ENCODE measurements at places on chromosomes 4 and X.
A peak's percentile ranks its signal among the peaks of the same experiment; 100 is the strongest.

DNA sequence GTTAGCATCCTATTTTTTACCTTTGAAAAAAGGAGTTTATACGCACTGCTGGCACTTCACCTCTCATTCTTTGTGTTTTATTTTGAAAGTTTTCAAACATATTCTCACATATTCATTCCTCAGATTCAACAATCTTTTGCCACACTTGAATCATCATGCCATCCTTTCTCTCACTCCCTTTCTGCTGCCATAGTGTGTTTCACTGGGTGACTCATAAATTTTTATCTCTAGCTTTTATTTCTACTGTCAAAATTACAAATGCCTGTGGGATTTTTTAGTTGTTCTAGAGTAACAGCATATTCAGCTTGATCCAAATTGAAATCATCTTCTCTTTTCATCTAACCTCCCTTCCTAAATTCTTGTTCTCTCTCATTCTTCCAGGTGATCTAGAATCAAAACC lies 28.0 kb downstream of the MFSD8 start:
- no peaks in the 10 kb centered on the region for H3K36me3 ChIP-seq
- H3K27me3 ChIP-seq, result no peaks in the 10 kb centered on the region
- H3K4me3 ChIP-seq, result no peak overlapping the region
- DNase-seq, result no peak
- H3K4me1 ChIP-seq, result no peaks in the 10 kb centered on the region
- no peak overlapping the region for H3K27ac ChIP-seq

- H3K4me1 ChIP-seq, result no peaks in the 10 kb centered on the region
- H3K27me3 ChIP-seq, result no peaks in the 10 kb centered on the region
- no peak for DNase-seq
Observed at GRCh38 chrX:15829217-15829616, 25.4 kb downstream of the AP1S2 start.

GRCh38 chr4:177401658-177402273 lies 40.5 kb downstream of the AGA start:
- no peaks in the 10 kb centered on the region for H3K36me3 ChIP-seq
- H3K4me3 ChIP-seq, result no peak overlapping the region
- no peaks in the 10 kb centered on the region for H3K27me3 ChIP-seq
- no peak overlapping the region for H3K27ac ChIP-seq

DNA sequence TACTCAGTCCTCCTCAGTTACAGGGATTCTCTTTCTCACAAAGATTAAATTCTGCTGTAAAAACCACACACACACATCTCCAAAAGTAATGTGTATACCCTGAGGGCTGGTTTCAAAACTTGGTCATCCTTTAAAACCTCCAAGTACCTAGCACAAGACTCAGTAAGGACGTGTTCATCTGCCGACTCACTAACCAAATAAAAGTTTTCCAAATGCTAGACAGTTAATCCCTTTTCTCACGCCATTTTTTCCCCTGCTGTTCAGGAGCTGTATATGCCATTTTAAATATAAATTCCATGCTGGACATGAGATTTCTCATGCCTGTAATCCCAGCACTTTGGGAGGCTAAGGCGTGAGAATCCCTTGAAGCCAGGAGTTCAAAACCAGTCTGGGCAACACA lies 3.9 kb upstream of the SAT1 start:
- H3K27me3 ChIP-seq, result no peaks in the 10 kb centered on the region
- no peaks in the 10 kb centered on the region for H3K4me1 ChIP-seq
- no peaks in the 10 kb centered on the region for H3K36me3 ChIP-seq
- H3K27ac ChIP-seq, result no peak overlapping the region
- no peak for DNase-seq
- no peak overlapping the region for H3K4me3 ChIP-seq

DNA sequence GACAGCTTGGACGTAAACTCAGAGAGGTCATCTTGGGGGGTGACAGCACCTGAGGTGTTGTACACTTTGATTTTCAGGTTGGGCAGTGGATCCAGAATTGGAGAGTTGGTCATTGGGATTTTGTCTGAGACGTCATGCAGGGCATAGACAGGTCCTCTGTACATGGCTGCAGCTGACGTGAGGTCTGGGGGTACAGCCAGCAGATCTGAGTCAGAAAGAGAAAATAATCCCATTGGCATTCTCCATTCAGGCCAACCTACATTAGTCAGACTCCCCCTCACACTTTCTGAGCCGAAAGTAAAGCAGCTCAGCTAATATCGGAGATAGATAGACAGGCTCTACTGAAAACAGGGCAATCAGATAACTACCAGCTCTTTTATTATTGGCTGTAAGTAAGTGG lies 329.7 kb downstream of the UNC5C start:
- no peaks in the 10 kb centered on the region for H3K36me3 ChIP-seq
- no peak overlapping the region for H3K27ac ChIP-seq
- H3K27me3 ChIP-seq, result no peaks in the 10 kb centered on the region
- H3K4me3 ChIP-seq, result no peak overlapping the region
- H3K4me1 ChIP-seq, result no peaks in the 10 kb centered on the region

DNA sequence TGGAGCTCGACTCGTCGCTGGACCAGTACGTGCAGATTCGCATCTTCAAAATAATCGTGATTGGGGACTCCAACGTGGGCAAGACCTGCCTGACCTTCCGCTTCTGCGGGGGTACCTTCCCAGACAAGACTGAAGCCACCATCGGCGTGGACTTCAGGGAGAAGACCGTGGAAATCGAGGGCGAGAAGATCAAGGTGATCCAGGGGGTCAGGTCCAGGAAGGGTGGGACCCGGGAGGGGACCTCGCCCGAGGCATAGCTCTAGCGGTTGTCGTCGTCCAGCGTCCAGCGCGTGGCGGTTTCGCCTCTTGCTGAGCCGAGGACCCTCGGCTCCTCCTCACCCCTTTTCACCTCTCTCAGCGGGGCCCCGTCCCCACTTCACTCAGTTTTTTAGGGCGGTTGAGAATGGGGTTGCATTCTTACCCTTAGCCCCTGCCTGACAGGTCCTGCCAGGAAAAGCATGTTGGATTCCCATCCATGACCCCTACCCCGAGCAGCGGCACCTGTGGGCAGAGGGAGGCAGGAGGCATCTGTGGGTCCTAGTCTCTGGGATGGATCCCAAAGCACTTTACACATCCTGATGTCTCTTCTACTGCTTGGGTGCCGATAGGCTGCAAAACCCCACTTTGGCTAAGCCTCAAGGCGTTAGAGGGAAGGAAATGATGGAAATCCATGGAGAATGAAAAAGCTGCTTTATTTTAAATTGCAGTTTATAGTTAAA lies 524 bp downstream of the RAB33A start:
- no peaks in the 10 kb centered on the region for H3K4me1 ChIP-seq
- peak overlapping the region; percentile 71 for H3K27ac ChIP-seq
- H3K4me3 ChIP-seq, result peak overlapping the region; percentile 46
- no peaks in the 10 kb centered on the region for H3K36me3 ChIP-seq
- no peak for DNase-seq

- H3K4me1 ChIP-seq, result no peaks in the 10 kb centered on the region
- no peaks in the 10 kb centered on the region for H3K27me3 ChIP-seq
- peak overlapping the region; percentile 93 for H3K27ac ChIP-seq
- peak overlapping the region; percentile 55 for H3K4me3 ChIP-seq
- DNase-seq, result peak; percentile 30
Observed at GRCh38 chrX:71533851-71534561, 1.1 kb downstream of the OGT start.

DNA sequence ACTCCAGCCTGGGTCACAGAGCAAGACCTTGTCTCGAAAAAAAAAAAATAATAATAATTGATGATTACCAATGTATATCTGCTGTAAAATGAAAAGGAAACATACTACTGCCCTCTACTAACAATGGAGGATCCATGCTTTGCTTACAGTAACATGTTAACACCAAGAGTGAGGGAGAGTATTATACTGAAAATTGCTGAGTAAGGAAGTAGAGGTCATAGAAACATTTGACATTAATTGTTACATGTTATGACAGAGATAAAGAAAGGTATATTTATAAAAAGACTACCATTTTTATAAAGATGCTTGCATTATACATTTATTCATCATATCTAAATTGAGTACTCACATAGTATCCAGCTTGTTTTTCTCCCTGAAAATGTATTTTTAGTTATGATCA lies 1989.8 kb upstream of the TENM3 start:
- no peak overlapping the region for H3K4me3 ChIP-seq
- H3K36me3 ChIP-seq, result no peaks in the 10 kb centered on the region
- no peak for DNase-seq
- H3K27ac ChIP-seq, result no peak overlapping the region
- H3K27me3 ChIP-seq, result no peaks in the 10 kb centered on the region

DNA sequence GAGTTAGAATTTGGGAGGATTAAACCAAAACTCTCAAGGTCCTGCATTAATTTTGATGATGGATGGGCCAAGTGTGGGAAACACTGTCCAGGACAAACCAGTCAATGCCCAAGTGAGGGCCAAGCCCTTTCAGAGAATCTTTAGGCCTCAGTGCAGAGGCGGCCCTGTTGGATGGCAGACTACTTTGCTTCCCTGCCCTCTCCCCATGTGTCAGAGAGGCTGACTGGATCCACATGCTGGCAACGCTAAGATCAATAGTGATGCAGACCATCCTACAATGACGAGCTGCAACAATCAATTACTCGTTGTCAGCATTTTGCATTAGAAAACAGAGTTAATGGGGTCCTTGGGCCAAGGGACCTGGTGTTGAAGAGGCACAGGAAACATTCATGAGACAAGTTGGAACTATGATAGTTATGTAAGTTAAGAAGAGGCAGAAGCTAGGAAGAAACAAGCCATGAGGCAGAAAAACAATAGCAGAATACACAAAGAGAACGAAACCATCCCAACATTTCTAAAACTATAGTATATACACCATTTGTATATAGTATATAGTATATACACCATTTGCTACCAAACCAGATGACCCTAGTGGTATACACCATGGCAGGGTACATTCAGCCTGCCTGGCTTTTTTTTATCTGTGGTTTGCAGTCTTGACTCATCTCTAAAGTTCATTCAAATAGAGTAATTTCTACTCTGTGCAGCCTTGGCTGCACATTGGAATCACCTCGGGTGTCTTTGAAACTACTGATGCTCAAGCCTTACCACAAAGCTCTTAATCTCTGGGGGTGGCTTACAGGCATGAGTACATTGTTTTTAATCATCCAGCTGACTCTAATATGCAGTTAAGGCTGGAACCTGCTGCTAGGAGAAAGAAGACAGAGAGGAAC lies 147.7 kb upstream of the GYPA start:
- DNase-seq, result no peak
- H3K27ac ChIP-seq, result no peak overlapping the region
- no peaks in the 10 kb centered on the region for H3K4me1 ChIP-seq
- no peaks in the 10 kb centered on the region for H3K27me3 ChIP-seq

DNA sequence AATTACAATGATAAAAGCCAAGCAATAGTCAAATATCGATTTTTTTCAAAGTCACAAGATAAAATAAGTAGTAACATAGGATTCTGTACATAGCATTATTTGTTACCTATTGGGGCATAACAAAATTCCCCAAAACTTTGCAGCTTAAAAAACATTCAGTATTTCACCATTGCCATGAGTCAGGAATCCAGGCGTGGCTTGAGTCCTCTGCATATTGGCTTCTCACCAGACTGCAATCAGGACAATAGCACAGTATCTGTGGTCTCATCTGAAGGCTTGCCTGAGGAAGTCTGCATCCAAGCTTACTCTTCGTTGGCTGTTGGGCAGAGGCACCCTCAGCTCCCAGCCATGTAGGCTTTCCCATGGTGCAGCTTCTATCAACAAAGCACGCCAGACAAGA lies 6.2 kb upstream of the CTBP1 start:
- peaks cover 7% of the 10 kb centered on the region for H3K4me1 ChIP-seq
- no peak for DNase-seq
- no peaks in the 10 kb centered on the region for H3K27me3 ChIP-seq
- no peaks in the 10 kb centered on the region for H3K36me3 ChIP-seq
- H3K27ac ChIP-seq, result no peak overlapping the region

GRCh38 chrX:19829814-19830213 lies 57.6 kb downstream of the SH3KBP1 start:
- H3K4me1 ChIP-seq, result no peaks in the 10 kb centered on the region
- H3K4me3 ChIP-seq, result no peak overlapping the region
- H3K36me3 ChIP-seq, result no peaks in the 10 kb centered on the region
- DNase-seq, result no peak
- no peaks in the 10 kb centered on the region for H3K27me3 ChIP-seq

DNA sequence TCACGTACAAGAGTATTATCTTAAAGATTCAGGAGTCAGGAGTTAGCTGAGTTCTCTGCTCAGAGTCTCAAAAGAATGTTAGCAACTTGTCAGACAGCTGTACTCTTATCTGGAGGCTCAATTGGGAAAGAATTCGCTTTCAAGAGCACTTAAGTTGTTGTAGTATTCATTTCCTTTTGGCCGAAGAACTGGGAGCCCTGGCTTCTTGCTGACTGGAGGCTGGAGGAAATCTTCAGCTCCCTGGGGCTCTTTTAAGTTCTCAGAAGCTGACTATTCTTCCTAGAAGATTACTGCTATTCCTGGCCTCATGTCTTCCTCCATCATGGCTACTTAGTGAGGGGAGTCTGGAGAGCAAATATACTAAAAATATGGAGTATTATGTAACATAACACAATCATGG lies 587.2 kb downstream of the EPHA5 start:
- H3K27me3 ChIP-seq, result no peaks in the 10 kb centered on the region
- no peaks in the 10 kb centered on the region for H3K4me1 ChIP-seq

DNA sequence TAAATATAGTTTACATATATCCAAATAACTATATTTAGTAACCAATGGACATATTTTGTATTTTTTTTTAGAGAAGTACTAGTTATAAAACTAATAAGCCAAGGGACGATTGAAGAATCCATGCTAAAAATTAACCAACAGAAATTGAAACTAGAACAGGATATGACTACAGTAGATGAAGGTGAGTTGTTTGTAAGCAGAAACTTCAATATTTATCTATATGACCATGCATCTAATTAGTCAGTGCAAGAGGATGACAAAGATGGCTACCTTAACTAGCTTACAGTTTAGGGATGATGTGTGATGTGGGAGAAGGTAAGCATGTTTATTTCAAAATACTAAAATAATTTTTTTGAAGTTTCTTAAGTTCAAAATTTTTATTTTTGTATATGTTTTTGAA lies 57.7 kb downstream of the HPGDS start:
- H3K36me3 ChIP-seq, result no peaks in the 10 kb centered on the region
- H3K27me3 ChIP-seq, result no peaks in the 10 kb centered on the region
- no peaks in the 10 kb centered on the region for H3K4me1 ChIP-seq
- H3K4me3 ChIP-seq, result no peak overlapping the region
- DNase-seq, result no peak

- no peaks in the 10 kb centered on the region for H3K4me1 ChIP-seq
- H3K4me3 ChIP-seq, result no peak overlapping the region
- no peaks in the 10 kb centered on the region for H3K27me3 ChIP-seq
- DNase-seq, result no peak
- no peaks in the 10 kb centered on the region for H3K36me3 ChIP-seq
- no peak overlapping the region for H3K27ac ChIP-seq
Observed at GRCh38 chrX:78839711-78840110, 92.2 kb downstream of the LPAR4 start.

DNA sequence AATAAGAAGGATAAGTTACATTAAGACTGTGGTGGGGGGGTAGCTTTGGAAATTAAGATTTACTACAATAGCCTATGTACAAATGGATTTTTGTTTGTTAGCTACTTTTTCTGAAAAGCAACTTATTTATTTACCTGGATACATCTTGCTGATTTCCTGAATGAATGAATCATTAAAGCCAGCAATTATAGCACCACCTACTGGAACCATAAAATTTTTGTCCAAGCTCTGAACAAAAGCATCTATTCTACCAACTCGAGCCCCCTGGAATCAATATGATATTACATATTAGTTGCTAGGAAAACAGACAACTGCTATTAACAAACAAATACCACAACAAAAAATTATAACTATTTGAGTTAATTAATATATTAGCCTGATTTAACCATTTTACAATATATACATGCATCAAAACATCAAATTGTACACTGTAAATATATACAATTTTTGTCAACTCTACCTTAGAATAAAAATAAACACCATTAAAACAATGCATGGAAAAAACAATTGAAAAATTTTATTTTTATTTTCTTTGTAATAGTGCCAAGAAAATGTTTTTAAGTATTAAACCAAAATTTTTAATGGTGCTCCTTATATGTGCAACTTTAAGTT lies 15.3 kb downstream of the SEPSECS start:
- H3K27ac ChIP-seq, result no peak overlapping the region
- no peaks in the 10 kb centered on the region for H3K27me3 ChIP-seq
- H3K4me3 ChIP-seq, result no peak overlapping the region
- H3K4me1 ChIP-seq, result no peaks in the 10 kb centered on the region

Data from uterus (tissue), 4 donors.